ENCODE measurements at places on chromosomes 3 and 15.

GRCh38 chr3:39724233-39724846, 85.1 kb upstream of the MYRIP start:
- no peak for DNase-seq

DNA sequence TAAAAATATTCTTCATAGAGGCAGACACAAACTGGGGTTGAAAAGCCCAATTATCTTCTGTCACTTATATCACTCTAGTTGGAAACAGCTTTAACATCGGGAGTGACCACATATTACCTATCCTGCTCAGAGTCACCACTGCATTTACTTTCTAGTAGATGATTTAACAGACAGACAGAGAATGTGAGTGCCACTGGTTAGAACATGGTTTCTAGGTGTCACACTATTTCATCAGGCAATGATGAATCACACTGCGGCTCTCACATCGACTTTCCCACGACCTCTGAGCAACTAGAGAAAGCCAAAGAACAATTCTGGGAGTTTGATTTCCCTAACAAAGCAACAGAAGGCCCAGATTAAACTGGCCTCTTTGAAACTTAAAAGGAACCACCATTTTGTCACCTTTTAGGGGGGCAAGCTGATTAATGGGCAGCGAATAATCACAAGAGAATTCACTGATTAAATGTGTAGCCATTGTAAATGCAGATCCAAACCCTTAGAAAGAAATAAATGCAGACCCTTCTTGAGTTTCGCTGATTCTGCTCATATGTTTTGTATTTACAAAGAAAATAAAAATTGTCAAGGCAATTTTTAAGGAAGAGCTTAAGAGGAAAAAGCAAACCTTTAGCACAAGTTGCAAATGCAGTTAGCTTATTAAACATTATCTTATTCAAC, 112.6 kb upstream of the KBTBD8 start:
- DNase-seq = no peak

- DNase-seq = no peak
Observed at GRCh38 chr15:57655809-57656208, 50.7 kb upstream of the POLR2M start.

DNA sequence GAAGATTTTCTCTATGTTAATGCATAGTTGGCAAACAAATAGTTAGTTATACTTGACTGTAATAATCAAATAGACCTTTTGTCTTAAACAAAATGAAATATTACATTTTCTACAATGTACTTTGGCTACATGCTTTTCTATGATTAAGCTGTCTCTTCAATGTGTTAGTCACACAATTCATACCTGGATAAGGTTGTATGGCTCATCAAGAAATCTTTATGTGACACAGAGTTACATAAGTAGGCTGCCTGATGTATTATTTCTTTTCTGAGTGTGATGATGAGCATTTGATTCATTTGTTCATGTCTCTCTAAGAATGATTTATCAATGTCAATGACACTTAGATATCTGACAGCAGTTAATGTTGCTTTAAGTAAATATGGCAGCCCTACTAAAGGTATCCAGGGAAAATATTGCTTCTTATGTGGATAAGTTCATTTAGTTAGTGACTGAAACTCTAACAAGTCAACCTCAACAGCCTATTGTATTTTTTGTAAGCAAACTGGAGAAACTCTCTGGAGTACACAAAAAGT, 157.4 kb upstream of the SOX2 start:
- DNase-seq = no peak

DNA sequence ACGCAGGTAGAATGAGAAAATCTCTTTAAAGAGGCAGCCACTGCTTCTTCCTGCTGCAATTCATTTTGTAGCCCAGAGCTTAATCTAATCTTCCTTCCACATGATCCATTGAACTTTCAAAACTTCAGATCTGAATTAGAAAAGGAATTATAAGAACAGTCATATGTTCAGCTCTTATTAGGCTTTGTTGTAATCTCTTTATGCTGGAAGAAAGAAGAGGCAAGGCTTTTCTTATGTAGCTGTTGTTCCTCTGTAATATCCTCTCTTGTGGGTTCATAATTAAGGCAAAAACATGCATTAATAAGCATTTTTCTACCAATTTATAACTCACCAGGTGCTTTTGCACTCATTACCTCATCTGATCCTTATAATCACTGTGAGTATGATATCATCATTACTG, 634.9 kb upstream of the CFAP20DC start:
- DNase-seq = no peak

GRCh38 chr15:58562135-58562534, 130.3 kb downstream of the LIPC start:
- DNase-seq = no peak

DNA sequence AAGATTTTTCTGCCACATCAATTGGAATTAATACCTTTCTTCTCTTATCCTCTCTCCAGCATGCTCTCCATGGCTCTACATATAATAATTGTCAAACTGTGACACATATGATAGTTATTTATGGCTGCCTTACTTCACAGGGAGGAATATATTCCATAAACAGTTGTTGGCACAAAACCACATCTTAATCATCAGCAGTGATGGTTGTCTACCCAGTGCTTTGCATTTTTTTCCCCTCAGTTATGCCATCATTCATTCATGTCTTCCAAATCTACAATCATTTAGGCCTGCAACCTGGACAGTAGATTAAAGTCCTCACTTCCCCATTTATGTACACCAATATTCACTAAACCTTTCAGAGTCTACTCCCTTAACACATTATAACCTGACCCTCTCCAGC, 107.7 kb downstream of the THRB start:
- DNase-seq = no peak

- DNase-seq = no peak
Observed at GRCh38 chr3:10743366-10744097, 72.5 kb upstream of the SLC6A11 start.

GRCh38 chr3:128820252-128820839, 59.1 kb upstream of the ACAD9 start:
- no peak for DNase-seq

DNA sequence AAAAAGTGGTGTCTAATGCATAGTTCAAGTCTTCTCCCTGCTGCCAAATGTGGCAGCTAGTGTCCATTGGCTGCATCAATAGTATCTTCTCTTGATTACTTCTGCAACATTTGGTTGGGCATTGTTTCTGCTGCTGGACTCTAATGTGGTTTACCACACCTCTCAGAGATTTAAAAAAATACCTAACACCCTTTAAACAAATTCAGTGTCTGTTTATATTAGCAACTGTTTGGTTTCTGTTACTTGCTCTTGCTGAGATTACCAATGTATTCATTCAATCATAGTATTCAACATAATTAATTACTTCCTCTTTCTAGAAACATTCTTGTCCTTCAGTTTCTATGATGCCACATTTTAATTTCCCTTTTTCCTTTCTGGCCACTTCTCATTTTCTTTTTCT, 20.3 kb upstream of the NECTIN3 start:
- DNase-seq = no peak

DNA sequence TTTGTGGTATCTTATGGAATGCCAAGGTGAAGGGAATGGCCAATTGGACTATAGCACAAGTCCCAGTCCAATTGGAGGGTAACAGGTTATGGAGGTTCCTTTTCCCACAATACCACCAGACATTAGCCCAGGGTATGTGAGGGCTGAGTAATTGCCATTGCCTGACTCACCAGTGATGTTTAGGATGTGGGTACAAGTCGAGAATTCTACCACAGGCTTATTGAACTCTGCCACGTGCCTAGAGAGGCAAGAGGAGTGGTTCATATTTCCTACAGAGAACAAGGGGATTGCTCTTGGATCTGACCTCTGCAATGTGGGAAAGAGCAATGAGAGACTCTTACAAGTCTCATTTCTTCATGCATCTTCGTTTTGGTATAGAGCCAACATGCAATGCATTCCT, 85.0 kb upstream of the XCR1 start:
- DNase-seq = no peak

GRCh38 chr3:55486857-55487380, at the start of gene WNT5A:
Gene WNT5A, minus strand, starts transcription at chr3:55487306. Its CDS starts 321 bp downstream, at chr3:55486985.
- no peak for DNase-seq

- no peak for DNase-seq
Observed at GRCh38 chr3:48795997-48796732, 51.5 kb downstream of the PRKAR2A start.

DNA sequence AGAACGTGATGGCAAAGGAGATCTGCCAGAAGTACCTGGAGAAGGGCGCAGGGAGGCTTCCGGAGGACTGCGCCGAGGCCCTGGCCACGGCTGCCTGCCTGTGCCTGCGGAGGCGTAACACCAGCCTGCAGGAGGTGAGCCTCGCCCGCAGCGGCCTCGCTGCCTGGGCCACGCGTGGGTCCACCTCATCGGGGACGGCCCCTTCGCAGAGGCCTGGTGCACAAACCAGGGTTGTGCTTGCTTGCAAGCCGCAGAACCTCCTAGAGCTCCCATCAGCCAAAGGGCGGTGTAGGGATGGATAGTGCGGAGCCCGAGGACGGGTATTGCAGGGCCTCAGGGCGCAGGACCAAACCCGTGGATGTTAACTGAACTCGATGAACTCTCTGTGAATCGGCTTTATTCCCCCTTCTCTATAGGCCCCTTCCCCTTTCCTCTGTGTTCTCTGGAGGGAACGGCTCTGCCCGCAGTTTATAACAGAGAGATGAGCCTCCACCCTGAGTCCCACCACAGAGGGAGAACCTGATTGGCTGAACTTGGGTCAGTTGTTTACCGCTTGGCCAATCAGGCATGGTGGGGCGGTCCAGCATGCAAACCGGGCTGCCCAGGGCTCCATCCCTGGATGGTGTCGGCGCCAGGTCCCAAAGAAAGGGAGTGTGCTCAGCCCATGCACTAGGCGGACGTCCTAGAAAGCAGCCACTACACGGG, 13.6 kb upstream of the TATDN2 start:
- DNase-seq = no peak

DNA sequence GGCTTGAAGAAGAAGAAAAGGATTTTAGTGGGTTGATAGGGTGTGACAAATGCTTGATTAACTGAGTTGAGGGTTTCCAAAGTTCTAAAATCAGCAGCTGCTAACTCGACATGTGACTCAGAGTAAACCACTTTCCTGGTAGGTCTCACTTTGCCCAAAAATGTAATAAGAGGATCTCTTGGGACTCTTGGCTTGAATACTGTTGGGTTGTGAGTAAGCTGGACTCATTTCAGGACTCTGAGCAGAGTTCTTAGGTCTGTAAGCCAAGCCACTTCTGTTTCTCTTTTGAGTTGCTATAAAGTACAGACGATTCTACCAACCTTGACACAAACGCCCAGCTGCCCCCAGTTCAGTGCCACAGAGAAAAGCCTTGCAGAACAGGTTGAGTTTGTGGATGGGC, 241.1 kb downstream of the ZNF621 start:
- no peak for DNase-seq

- no peak for DNase-seq
Observed at GRCh38 chr3:14946236-14946635, 1.1 kb upstream of the NR2C2 start.

- no peak for DNase-seq
Observed at GRCh38 chr3:122606330-122606729, 28.9 kb downstream of the PARP15 start.
